ENCODE measurements at places on chromosomes 3 and 15.

GRCh38 chr3:83317605-83318004 lies 1556.2 kb upstream of the GBE1 start:
- no peak for DNase-seq

GRCh38 chr3:43957553-43957952 lies 266.8 kb downstream of the ABHD5 start:
- no peak for DNase-seq

DNA sequence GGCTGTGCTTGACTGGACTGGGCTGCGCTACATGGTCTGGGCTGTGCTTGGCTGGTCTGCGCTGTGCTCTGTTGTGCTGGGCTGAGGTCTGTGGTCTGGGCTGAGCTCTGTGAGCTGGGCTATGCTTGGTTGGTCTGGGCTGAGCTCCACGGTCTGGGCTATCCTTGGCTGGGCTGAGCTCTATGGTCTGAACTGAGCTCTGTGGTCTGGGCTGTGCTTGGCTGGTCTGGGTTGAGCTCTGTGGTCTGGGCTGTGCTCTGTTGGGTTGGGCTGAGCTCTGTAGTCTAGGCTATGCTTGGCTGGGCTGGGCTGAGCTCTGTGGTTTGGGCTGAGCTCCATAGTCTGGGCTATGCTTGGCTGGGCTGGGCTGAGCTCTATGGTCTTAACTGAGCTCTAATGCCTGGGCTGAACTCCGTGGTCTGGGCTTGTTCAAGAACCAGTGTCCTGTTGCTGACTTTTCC lies 92.0 kb downstream of the PLXNA1 start:
- no peak for DNase-seq

DNA sequence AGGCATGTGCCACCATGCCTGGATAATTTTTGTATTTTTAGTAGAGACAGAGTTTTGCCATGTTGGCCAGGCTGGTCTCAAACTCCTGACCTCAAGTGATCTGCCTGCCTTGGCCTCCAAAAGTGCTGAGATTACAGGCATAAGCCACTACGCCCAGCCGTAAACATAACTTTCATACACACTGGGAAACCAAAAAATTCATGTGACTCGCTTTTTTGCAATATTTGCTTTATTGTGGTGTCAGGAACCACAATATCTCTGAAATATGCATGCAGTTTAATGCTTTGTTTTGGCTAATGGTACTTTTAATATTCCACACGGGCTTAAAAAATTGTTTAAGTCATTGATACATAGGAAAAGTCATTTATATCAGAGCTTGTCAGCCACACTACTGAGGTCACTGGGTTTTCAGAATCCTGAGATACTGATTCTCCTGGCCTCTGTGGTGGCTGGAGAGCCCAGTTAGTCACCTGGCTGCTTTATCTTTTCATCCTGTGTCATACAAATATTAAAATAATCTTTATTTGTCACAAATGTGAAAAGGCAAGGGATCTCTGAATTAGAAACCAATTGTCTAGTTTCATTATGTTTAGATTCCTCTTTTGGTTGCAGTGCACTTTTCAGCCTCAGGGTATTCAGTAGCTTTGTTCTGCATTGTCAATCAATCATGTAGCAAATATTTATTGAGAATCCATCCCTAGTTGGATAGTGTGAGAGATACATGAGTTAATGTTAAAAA lies 10.0 kb downstream of the TMEM62 start:
- DNase-seq = no peak

DNA sequence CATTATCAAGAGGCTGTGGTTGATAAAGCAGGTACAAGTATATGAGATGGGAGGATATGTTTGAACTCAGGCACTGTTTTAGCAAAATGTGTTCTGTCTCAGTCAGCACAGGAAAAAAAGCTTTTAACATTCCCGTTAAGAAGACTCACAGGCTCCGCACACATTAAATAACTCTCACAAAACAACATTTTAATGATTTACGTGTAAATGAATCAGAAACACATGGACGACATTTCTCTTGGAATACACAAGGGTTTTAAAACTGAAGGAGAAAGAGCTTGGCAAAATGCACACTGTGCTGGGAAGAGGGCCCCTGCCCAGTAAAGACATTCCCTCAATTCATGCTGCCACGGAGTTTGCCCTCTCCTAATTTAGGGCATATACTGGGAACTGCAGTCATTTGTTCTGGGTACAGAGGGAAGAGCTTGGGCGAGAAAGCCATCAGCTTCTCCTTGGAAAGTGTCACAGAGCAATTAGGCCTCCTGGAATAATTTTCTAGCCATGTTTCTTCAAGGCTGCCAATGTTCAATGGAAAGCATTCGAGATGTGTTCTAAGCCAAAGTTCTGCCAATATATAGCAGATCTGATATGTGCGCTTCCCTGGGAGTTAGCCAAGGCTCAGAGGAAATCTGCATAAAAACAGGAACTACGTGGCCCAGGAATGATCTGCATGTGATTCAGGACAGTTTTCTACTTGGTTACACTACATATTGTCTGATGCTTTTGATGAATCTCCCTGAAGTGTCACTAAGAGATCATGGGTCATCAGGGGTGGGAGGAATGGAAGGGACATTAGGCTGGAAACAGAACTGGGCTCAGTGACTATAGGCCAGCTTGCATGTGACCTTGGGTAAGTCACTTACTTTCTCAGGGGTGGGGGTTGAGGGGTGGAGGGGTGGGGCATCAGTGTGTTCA lies 2.2 kb upstream of the MASP1 start:
- no peak for DNase-seq

- DNase-seq = no peak
These were observed 30.2 kb downstream of the CPNE4 start for GRCh38 chr3:132004571-132004970.

- DNase-seq = no peak
These were observed 1122.0 kb downstream of the ROBO1 start for GRCh38 chr3:78645628-78646310.

GRCh38 chr3:172244011-172244410 lies 204.2 kb downstream of the GHSR start:
- no peak for DNase-seq

DNA sequence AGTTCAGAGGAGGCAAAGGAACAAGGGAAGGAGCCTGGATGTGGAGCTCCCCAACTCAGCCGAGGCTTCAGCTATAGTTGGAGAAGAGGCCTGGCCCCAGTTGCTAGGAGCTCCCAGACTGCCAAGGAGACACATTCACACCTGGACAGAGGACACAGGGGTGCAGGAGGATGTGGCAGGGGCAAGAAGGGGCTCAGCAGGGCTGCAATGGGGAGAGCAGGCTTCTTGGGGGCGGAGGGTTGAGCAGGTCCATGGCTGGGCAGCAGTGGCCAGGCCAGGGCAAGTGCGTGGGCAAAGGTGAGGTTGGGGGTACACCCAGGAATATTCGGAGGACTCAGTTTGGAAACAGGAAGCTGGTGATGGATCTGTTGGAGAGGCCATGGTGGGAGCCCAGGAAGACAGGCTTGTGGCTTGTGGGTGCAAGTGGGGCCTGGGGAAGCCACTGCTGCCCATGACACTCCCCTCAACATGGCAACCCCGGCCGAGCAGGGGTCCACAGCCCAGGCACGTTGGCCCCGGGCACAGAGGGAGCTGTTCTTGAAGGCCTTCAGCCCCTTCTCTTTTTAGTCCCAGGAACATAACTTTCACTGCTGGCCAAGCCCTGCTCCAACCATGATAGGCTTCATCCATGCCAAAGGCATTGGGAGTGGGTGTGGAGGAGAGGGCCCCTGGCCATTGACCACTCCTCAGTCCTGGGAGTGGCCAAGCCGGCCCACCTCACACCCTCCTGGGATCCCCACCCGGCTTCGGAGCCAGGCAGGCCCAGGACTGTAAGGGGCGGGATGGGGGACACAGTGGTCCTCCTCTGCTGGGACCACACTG lies 33.3 kb downstream of the TSPAN3 start:
- DNase-seq = no peak

DNA sequence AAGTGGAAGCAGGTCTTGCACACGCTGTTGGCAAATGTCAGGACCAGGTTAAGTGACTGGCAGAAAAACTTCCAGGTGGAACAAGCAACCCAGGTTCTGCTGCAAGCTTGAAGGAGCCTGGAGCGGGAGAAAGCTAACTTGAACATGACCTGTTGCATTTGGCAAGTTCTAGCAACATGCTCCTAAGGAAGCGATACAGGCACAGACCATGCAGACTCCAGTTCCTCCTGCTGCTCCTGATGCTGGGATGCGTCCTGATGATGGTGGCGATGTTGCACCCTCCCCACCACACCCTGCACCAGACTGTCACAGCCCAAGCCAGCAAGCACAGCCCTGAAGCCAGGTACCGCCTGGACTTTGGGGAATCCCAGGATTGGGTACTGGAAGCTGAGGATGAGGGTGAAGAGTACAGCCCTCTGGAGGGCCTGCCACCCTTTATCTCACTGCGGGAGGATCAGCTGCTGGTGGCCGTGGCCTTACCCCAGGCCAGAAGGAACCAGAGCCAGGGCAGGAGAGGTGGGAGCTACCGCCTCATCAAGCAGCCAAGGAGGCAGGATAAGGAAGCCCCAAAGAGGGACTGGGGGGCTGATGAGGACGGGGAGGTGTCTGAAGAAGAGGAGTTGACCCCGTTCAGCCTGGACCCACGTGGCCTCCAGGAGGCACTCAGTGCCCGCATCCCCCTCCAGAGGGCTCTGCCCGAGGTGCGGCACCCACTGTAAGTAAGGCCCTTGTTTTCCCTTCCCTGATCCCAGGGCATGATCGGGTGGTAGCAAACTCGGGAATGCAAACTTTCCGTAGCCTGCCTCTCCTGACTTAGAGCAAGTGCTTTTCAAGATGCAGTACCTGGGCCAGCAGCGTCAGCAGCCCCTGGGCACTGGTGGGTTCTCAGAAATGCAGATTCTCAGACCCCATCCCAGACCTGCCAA lies 759 bp downstream of the GALNT15 start:
- no peak for DNase-seq

- DNase-seq = no peak
These were observed 4.8 kb upstream of the CCDC174 start for GRCh38 chr3:14646589-14647413.

GRCh38 chr15:68421798-68422402 lies 10.1 kb downstream of the ITGA11 start:
- no peak for DNase-seq

GRCh38 chr3:30004481-30004880 lies 601.9 kb upstream of the TGFBR2 start:
- DNase-seq = no peak

- DNase-seq = no peak
These were observed 52.4 kb upstream of the CMSS1 start for GRCh38 chr3:99765042-99765942.
